ENCODE measurements at places on chromosomes 7 and 10. TPM values are rescaled to one million over a fixed set of nuclear protein-coding genes. Genes with fewer than 3 reads are reported as not detected.

DNA sequence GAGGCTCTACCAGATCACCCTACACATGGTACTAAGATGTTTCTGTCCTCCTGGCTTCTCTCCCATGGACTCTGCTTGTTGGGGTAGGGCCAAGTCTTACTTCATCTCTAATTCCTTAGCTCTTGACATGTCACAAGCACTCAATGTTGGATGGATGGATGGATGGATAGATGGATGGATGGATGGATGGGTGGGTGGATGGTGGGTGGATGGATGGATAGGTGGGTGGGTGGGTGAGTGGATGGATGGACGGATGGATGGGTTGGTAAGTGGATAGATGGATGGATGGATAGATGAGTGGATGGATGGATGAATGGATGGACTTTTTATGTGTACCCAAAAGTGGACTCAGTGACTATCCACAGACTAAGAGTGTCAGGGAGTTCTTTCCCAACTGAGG is 28.5 kb downstream of the HSPA12A start:
- DNase-seq, result no peak

The NPM3 gene
- total RNA-seq, result 69.6 TPM

GRCh38 chr10:1802413-1802812 is 65.1 kb upstream of the ADARB2 start:
- no peak for DNase-seq

The BHLHA15 gene
- not detected for total RNA-seq

GRCh38 chr7:2802504-2803341 is 41.4 kb downstream of the GNA12 start:
- peak; percentile 34 for DNase-seq

GRCh38 chr7:51101111-51101757 is 215.4 kb downstream of the COBL start:
- DNase-seq, result no peak

DNA sequence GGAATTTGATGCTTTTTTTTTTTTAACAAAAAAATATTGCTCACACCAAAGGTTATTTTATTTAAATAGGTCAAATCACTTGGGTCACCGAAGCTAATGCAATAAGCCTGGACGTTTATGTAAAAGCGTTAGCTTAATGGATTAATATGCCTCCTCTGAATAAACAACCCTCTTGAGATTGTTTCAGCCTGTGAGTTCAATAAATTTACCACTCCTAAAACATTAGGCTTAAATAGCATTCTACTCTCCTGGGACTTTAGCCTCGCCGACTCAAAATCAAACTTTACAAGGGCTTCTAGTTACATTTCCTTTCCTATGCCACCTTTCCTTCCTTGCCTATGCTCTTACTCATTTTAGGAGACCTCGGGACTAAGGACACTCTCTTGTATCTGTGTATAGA is 79.3 kb downstream of the DNAJB9 start:
- no peak for DNase-seq

The PAOX gene
- total RNA-seq, result 4.6 TPM

GRCh38 chr10:56123247-56123646 is 237.8 kb downstream of the ZWINT start:
- DNase-seq, result no peak

The SPDYE2B gene
- total RNA-seq, result not detected

The NANOS1 gene
- total RNA-seq, result 1.6 TPM
